Cerebellum (tissue), 4 donors: ENCODE measurements at places on chromosomes 7 and 10.

DNA sequence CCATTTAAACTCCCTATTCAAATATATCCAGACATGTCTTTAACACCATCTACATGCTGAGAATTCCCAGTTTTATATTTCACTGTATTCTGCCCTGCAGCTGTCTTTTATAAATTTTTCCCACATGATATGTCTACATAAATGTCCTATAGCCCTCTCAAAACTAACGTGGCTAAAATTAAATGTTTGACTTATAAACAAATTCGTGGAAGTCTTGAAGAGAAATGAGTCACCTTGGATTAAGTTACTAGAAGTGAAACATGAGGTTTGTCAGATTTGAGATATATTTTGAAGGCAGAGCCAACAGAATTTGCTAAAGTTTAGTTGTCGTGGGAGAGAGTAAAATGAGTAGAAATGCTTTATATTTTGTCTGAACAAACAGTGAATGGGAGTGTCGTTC lies 386.9 kb upstream of the CNTNAP2 start:
- no peak for DNase-seq

DNA sequence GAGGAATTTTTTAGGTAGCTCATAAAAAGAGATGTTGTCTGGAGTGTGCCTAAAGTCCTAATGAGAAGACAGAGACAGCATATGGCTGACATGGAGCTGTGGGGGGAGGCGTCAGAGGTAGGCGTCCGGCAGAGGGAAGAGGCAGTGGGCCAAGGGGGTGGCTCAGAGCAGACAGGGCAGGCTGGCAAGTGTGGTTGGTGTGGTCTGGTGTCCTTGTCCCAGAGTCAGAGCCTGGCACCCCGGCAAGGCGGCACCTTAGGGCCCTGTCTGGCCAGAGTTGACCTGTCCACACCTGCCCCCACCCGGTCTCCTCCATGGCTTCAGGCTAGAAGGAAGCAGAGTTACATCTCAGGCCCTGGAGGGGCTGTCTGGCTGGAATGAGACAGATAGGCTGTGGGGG lies 220.3 kb upstream of the ZNF32 start:
- no peak for DNase-seq

- DNase-seq, result no peak
Observed at GRCh38 chr7:79790656-79791262, 337.3 kb upstream of the MAGI2 start.

DNA sequence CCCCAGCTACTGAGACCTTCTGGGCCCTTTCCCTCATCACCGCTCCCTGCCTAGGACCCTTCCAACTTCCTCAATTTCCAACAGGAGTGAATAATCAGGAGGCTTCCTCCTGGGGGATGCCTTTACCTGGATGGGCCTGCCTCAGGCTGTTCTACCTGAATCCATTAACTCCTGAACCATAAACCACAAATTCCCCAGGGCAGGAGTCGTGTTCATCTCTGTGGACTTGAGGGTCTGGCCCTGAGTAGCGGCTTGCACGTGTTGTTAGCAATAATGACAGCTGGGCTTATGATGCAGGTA lies 105.1 kb upstream of the GPR26 start:
- no peak for DNase-seq

GRCh38 chr7:91285696-91286355 lies 21.6 kb downstream of the FZD1 start:
- no peak for DNase-seq

- DNase-seq, result no peak
Observed at GRCh38 chr7:118057404-118057803, 126.6 kb upstream of the LSM8 start.

- DNase-seq, result no peak
Observed at GRCh38 chr10:12643279-12643678, 293.9 kb downstream of the CAMK1D start.

GRCh38 chr10:78383378-78384048 lies 349.9 kb downstream of the RPS24 start:
- DNase-seq, result no peak

DNA sequence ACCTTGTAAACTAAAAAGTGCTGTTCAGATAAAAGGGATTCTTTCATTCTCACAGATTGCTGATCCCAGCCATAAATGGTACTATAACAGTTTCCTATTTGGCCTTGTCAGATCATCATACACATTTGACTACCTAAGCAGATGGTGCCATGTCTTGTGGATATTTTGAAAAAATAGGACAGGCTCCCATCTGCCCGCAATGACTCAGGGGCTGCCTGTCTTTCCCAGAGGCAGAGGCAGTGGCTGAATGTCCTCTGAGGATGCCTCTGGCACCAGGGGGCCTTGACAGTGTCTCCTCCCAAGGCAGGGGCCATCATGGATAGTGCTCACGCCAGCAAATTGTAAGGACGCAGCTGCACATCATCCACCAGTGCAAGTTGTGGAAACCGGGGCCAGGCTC lies 323.0 kb upstream of the PODXL start:
- peak; percentile 70 for DNase-seq

- DNase-seq, result no peak
Observed at GRCh38 chr10:103448746-103449145, 3.4 kb downstream of the CALHM2 start.

DNA sequence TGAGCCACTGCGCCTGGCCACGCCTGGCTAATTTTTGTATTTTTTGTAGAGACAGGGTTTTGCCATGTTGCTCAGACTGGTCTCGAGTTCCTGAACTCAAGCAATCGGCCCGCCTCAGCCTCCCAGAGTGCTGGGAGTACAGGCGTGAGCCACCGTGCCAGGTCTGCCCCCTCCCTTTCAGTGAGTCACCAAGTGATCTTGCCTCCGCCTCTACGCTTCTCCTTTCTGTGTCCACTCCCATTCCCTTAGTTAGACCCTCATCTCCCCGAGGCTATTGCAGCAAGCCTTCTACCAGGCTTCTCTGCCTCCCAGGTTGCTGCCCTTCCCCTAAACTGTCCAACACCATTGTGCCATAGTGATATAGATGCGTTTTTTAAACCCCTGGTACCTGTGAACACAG lies 32.9 kb downstream of the CDC123 start:
- DNase-seq, result no peak

- no peak for DNase-seq
Observed at GRCh38 chr7:142581341-142581740, 167.9 kb upstream of the PRSS1 start.

GRCh38 chr7:70631718-70632117 lies 500.2 kb upstream of the GALNT17 start:
- no peak for DNase-seq

GRCh38 chr7:81851413-81851812 lies 81.6 kb upstream of the HGF start:
- DNase-seq, result no peak
